ENCODE measurements at places on chromosomes 2 and 18.

DNA sequence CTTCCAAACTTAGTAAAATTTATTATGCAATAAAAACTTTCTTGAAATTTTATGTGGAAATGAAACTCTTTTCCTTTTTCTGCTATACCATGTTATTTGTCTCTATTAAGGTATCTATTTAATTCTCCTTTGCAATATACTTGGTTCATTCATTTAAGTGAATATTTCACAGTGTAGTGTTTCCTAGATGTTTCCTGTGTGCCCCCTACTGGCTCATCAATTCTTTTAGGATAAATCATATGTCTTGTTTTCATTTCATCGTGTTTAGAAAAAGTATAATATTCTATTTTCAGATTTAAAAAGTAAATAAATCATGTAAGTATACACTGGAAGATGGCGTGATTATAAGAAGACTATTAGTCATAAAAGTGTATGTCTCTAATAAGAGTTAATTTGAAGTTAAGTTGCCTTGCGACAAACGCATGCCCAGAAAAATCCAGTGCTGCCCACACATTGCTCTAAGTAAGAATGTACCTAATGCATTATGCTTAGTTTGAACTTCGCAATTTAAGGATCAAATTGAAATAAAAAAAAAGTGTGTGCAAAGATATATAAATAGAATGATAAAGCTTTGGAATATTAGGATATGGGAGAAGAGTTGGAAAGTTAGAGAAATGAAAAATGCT is 525.4 kb downstream of the KCNJ3 start:
- DNase-seq, result no peak

- no peak for DNase-seq
Observed at GRCh38 chr2:26672112-26672817, 20.3 kb upstream of the KCNK3 start.

DNA sequence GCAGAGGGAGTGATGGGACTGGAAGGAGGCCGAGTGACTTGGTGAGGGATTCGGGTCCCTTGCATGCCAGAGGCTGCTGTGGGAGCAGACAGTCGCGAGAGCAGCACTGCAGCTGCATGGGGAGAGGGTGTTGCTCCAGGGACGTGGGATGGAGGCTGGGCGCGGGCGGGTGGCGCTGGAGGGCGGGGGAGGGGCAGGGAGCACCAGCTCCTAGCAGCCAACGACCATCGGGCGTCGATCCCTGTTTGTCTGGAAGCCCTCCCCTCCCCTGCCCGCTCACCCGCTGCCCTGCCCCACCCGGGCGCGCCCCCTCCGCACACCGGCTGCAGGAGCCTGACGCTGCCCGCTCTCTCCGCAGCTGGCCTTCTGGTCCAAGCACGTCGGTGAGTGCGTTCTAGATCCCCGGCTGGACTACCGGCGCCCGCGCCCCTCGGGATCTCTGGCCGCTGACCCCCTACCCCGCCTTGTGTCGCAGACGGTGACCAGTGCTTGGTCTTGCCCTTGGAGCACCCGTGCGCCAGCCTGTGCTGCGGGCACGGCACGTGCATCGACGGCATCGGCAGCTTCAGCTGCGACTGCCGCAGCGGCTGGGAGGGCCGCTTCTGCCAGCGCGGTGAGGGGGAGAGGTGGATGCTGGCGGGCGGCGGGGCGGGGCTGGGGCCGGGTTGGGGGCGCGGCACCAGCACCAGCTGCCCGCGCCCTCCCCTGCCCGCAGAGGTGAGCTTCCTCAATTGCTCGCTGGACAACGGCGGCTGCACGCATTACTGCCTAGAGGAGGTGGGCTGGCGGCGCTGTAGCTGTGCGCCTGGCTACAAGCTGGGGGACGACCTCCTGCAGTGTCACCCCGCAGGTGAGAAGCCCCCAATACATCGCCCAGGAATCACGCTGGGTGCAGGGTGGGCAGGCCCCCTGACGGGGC is 4.6 kb downstream of the PROC start:
- no peak for DNase-seq

- DNase-seq, result no peak
Observed at GRCh38 chr2:74917702-74918619, 40.5 kb upstream of the POLE4 start.

GRCh38 chr2:34188464-34189303 is 589.6 kb upstream of the FAM98A start:
- no peak for DNase-seq
